ENCODE measurements at places on chromosomes 11 and 22.

GRCh38 chr11:23653071-23653675 is 792.9 kb upstream of the CCDC179 start:
- no peak for DNase-seq

DNA sequence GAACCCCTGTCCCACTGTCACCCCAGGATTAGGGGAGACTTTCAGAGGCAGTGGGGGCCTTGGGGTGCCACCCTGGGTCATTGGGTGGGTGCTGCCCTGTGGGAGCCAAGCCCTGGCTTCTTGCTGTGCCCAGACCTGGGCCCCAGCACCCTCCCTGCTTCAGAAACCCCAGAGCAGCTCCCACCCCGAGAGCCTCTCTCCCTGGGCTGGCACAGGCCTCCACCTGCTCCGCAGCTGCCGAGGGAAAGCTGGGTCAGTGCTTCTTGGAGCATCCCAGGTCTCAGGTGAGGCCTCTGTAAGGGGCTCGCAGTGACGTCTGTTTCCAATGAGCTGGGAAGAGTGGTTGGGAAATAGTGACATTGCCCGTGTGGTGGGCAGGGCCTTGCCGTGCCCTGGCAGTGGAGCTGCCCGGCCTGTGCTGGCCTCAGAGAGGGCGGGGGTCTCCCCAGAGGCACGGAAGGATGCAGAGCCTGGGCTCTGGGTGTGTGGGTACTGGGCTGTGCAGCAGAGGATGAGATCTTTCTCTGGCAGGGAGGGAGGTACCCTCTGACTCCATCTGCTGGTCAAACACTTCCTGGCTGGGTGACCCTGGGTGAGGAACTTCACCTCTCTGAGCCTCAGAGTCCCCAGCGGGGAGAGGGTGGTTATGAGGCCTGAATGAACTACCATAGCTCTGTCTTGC is 23.0 kb downstream of the C22orf23 start:
- no peak for DNase-seq

GRCh38 chr11:120182790-120183491 is 27.9 kb upstream of the OAF start:
- DNase-seq, result no peak

GRCh38 chr11:1780700-1781592 is 17.2 kb upstream of the CTSD start:
- DNase-seq, result no peak

DNA sequence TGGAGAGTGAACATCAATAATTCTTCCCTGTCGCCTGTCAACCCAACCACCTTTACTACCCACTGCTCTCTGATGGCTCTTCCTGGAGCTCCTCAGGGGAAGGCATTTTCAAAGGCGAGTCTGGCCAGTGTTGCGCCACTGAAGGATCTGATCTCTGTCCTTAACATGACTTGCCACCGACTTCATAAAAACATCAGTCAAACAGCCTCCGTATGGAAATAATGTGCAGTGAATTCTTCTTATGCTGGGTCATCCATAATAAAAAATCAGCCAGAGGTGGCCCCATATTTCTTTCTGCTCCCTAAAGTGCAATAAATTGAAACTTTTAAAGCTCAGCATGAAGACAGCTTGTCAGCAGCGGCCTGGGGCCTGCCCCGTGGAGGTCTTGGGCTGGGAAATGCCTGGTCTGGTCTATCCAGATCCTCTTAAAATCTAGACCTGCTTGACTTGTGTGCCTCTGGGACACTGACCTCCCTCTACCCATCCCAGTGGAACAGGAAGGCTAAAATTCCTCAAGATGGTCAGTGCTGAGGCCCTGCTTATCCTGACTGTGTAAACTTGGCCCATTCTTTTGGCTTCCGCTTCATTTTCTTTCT is 199.5 kb downstream of the MYO18B start:
- no peak for DNase-seq

DNA sequence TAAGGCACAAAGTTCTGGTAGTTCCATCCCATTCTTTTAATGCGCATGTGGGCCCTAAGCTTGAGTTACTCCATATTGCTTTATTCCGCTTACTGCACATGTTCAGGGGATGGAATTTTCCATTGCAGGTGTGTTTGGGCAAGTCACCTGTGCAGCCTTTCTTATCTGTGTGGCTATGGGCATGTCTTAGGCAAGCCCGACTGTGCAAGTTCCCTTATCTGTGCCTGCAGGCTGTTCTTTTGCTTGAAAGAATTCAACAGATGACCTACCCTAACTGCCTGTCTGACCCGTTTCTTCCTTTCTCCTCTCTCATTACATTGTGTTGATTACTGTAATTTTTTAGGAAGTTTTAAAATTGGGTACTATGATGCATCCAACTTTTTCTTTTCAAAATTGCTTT is 363.6 kb downstream of the TTC28 start:
- no peak for DNase-seq

GRCh38 chr22:48373626-48374173 is 1454.0 kb downstream of the BRD1 start:
- no peak for DNase-seq

DNA sequence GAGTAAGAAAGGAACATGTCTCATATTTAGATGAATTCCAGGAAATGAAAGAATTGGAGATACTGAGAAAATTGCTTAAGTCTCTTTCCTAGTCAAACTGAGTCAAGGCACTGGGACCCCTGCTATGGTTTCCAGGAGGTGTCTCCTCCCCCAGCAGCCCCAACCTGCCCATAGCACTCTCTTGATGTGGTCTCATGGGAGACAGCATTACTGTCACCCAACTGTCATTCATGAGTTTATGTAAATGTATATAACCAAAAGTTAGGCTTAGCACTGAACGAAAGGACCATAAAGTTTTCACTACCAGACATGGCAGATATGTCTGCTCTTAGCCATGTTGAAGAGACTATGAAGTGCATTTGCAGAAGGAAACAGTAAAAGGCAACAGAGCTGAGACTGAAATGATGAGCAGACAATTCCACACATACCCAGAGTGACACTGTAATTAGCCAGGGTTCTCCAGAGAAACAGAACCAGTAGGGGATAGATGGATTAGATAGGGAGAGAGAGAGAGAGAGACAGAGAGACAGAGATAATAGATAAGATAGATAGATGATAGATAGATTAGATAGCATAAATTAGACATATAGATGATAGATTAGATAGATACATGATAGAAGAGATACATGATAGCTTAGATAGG is 328.1 kb downstream of the BRD1 start:
- no peak for DNase-seq

GRCh38 chr22:37425800-37426705 is 1.2 kb downstream of the ELFN2 start:
- DNase-seq, result no peak

DNA sequence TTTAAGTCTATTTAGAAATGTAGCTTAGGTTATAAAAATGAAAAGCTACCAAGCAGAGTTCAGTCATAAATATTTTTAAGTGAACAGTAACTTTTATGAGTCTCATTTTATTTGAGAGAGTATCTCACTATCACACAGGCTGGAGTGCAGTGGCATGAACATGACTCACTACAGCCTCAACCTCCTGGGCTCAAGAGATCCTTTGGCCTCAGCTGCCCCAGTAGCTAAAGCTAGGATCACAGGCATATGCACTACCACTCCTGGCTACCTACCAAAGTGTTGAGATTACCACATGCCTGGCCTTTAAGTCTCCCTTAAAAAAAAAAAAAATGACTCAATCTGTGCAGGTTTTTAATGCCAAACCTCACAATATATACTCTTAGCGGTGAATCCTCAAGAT is 34.7 kb upstream of the CLNS1A start:
- DNase-seq, result peak; percentile 54

DNA sequence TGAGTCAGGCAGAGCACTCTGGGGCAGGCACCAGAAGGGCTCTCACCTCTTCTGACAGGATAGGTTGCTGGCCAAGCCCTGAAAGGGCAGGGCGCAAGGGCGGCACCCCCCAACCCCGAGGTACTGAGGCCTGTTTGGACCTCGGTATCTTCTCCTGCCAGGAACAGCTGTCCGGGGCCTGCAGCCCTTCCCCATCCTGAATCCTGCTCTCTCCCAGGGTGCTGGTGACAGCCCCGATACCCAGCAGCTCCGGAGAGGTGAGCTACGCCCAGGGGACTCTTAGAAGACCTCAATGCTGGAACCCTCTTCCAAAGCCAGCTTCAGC is 79.1 kb downstream of the PHF21B start:
- DNase-seq, result no peak

GRCh38 chr11:122663764-122664163 is 8.2 kb downstream of the UBASH3B start:
- no peak for DNase-seq

- DNase-seq, result no peak
Measured at GRCh38 chr22:29167032-29167911, 38.4 kb upstream of the EMID1 start.

DNA sequence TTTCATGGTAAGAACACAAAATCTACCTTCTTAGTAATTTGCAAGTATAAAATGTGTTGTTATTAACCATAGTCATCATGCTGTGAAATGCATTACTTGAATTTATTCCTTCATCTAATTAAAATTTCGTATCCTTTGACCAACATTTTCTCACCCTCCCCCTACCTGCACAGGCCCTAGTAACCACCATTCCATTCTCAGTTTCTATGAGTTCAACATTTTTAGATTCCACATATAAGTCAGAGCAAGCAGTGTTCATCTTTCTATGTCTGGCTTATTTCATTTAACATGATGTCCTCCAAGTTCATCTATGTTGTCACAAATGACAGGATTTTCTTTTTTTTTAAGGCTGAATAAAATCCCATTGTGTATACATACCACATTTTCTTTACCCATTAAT is 43.5 kb upstream of the CCDC179 start:
- DNase-seq, result no peak

Measured in T1000 (cell line).